Aorta (tissue), 5 donors: ENCODE measurements at places on chromosomes 13 and 19. TPM values are rescaled to one million over a fixed set of nuclear protein-coding genes. Genes with fewer than 3 reads are reported as not detected.

DNA sequence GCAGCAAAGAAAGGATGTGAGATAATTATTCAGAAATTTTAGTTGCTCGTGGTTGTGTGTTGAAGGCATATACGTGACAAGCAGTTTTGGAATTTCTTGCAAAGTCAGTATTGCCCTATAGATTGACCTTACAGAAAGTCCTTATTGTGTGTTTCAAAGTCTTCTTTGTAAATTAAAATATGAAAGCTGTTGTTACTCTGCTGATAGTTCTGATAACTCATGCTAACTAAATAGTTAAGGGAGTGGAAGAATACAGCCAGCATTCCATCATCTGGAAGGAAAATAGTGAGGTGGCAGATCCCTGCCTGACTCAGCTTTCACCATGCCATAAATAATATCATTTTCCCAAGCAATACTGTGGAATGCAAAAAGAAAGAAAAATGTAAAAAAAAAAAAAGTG, 27.2 kb downstream of the WASF3 start:
- no peak overlapping the region for H3K27ac ChIP-seq
- H3K4me3 ChIP-seq: no peak overlapping the region
- H3K36me3 ChIP-seq: no peaks in the 10 kb centered on the region
- H3K4me1 ChIP-seq: no peaks in the 10 kb centered on the region

DNA sequence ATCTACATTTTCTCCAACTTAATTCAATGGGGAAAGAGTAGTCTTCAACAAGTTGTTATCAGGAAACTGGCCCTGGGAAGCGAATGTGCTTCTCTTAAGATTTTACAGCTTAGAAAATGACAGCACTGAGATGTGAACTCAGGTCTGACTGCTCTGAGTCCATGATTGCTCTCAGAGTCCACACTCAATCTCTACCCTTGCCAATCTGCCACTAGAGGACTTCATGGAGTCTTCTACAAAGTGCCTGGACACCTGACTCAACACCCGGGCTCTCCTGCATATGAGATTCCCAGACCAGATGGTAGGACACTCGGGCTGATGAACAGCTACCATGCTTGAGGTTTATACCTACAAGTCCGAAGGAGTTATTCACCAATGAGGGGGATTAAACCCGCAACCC, 74.8 kb downstream of the ABCC4 start:
- no peak overlapping the region for H3K27ac ChIP-seq
- no peaks in the 10 kb centered on the region for H3K27me3 ChIP-seq
- no peak for DNase-seq

DNA sequence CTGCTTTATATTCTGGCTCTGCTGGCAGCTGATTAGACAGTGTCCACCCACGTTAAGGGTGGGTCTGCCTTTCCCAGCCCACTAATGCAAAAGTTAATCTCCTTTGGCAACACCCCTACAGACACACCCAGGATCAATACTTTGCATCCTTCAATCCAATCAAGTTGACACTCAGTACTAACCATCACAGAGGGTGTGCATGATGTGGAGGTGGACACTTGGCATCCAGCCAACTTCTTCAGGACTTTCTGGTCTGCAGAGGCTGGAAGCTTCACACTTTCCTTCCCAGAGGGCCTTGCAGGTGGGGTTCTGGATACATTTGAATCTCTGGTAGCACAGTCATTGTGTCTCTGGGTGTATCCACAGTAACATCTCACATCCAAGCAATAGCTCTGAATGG, 18.9 kb upstream of the IGFL1 start:
- no peak overlapping the region for H3K27ac ChIP-seq
- H3K4me1 ChIP-seq: no peaks in the 10 kb centered on the region
- peak; percentile 11 for DNase-seq
- no peaks in the 10 kb centered on the region for H3K27me3 ChIP-seq

GRCh38 chr19:46610851-46611770, 10.0 kb downstream of the CALM3 start:
- H3K27ac ChIP-seq: no peak overlapping the region
- peak; percentile 39 for DNase-seq
- no peak overlapping the region for H3K4me3 ChIP-seq
- no peaks in the 10 kb centered on the region for H3K4me1 ChIP-seq
- no peaks in the 10 kb centered on the region for H3K27me3 ChIP-seq

GRCh38 chr13:99154064-99154463, 46.6 kb upstream of the UBAC2 start:
- no peak overlapping the region for H3K27ac ChIP-seq
- no peak overlapping the region for H3K4me3 ChIP-seq
- H3K36me3 ChIP-seq: no peaks in the 10 kb centered on the region
- no peaks in the 10 kb centered on the region for H3K4me1 ChIP-seq
- no peaks in the 10 kb centered on the region for H3K27me3 ChIP-seq
- no peak for DNase-seq

GRCh38 chr13:18978447-18978846, 203.2 kb downstream of the TUBA3C start:
- H3K36me3 ChIP-seq: no peaks in the 10 kb centered on the region
- no peak for DNase-seq
- no peak overlapping the region for H3K27ac ChIP-seq
- no peak overlapping the region for H3K4me3 ChIP-seq
- no peaks in the 10 kb centered on the region for H3K27me3 ChIP-seq

- no peaks in the 10 kb centered on the region for H3K27me3 ChIP-seq
- no peaks in the 10 kb centered on the region for H3K36me3 ChIP-seq
- no peaks in the 10 kb centered on the region for H3K4me1 ChIP-seq
- H3K4me3 ChIP-seq: no peak overlapping the region
- no peak overlapping the region for H3K27ac ChIP-seq
- DNase-seq: no peak
Measured at GRCh38 chr19:1907563-1908363, 2.6 kb downstream of the ADAT3 start.

- H3K36me3 ChIP-seq: no peaks in the 10 kb centered on the region
- no peaks in the 10 kb centered on the region for H3K27me3 ChIP-seq
- no peak for DNase-seq
- no peaks in the 10 kb centered on the region for H3K4me1 ChIP-seq
Measured at GRCh38 chr13:36875431-36875830, 44.6 kb downstream of the SMAD9 start.

DNA sequence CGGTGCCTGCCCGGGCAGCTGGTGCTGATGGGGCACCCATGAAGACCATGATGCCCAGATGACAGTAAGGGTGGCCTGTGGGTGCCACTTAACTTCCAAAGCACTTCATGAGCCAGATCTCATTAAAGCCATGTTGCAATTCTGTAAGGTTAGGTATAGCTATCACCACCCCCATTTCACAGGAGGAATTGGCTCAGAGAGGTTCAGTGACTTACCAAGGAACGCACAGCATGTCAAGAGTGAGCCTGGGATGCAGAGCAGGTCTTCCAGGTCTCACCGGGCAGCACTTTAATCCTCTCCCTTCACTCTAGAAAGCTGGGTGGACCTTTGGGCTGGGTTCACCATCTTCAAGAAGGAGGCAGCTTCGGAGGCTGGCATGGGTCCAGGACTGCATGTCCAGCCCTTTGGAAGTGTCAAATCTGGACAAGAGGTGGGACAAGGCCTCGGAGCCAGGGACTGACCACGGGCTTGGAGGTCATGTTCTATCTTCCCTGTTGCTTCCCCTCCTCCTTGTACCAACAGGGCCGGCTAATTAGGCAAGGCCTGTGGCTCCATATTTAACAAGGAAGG, 189.8 kb downstream of the URI1 start:
- no peak overlapping the region for H3K27ac ChIP-seq
- H3K27me3 ChIP-seq: no peaks in the 10 kb centered on the region
- H3K4me3 ChIP-seq: no peak overlapping the region

GRCh38 chr19:11166281-11167142, 10.9 kb upstream of the SPC24 start:
- H3K4me1 ChIP-seq: no peaks in the 10 kb centered on the region
- H3K27ac ChIP-seq: peak overlapping the region; percentile 91

GRCh38 chr19:15671237-15671821, 1.6 kb upstream of the CYP4F12 start:
- H3K36me3 ChIP-seq: no peaks in the 10 kb centered on the region
- no peak for DNase-seq
- H3K4me1 ChIP-seq: no peaks in the 10 kb centered on the region
- H3K4me3 ChIP-seq: no peak overlapping the region
- H3K27ac ChIP-seq: no peak overlapping the region

DNA sequence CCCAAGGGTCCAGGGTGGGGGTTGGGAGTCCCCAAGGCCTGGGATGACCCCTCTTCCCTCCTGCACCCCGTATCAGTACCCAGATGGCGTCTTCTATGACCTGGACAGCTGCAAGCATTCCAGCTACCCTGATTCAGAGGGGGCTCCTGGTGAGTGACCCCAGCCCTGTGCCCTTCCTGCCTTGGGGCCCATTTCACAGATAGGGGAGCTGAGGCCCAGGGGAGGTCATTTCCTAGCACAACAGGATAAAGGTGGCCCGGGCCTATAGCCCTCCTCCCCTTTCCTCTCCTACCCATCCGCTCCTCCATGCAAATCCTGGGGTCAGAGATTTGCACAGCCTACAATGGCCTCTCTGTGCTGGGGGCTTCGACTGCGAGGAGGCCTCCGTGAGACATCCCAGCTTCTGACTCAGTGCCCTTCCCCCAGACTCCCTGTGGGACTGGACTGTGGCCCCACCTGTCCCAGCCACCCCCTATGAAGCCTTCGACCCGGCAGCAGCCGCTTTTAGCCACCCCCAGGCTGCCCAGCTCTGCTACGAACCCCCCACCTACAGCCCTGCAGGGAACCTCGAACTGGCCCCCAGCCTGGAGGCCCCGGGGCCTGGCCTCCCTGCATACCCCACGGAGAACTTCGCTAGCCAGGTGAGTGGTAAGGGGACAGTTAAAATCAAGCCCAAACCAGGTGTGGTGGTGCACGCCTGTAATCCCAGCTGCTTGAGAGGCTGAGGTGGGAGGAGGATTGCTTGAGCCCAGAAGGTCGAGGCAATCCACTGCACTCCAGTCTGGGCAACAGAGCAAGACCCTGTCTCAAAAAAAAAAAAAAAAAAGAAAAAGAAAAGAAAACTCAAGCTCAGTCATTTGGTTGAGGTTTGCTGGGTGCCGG, 3.9 kb downstream of the SPIB start:
- DNase-seq: no peak
- H3K27me3 ChIP-seq: no peaks in the 10 kb centered on the region
- no peak overlapping the region for H3K27ac ChIP-seq
- H3K4me1 ChIP-seq: no peaks in the 10 kb centered on the region

- H3K4me3 ChIP-seq: no peak overlapping the region
- H3K36me3 ChIP-seq: no peaks in the 10 kb centered on the region
- no peaks in the 10 kb centered on the region for H3K27me3 ChIP-seq
- H3K27ac ChIP-seq: no peak overlapping the region
- DNase-seq: no peak
- no peaks in the 10 kb centered on the region for H3K4me1 ChIP-seq
Measured at GRCh38 chr13:51519771-51520216, 64.5 kb upstream of the WDFY2 start.

- H3K27ac ChIP-seq: no peak overlapping the region
- H3K4me3 ChIP-seq: no peak overlapping the region
- H3K36me3 ChIP-seq: no peaks in the 10 kb centered on the region
Measured at GRCh38 chr19:29875931-29876330, 64.1 kb downstream of the CCNE1 start.

GRCh38 chr19:34213283-34213682, 41.0 kb downstream of the LSM14A start:
- H3K27ac ChIP-seq: no peak overlapping the region
- H3K27me3 ChIP-seq: no peaks in the 10 kb centered on the region
- no peaks in the 10 kb centered on the region for H3K36me3 ChIP-seq
- H3K4me3 ChIP-seq: no peak overlapping the region
- no peaks in the 10 kb centered on the region for H3K4me1 ChIP-seq

- H3K4me1 ChIP-seq: no peaks in the 10 kb centered on the region
- H3K36me3 ChIP-seq: no peaks in the 10 kb centered on the region
- no peaks in the 10 kb centered on the region for H3K27me3 ChIP-seq
- DNase-seq: peak; percentile 52
- no peak overlapping the region for H3K4me3 ChIP-seq
Measured at GRCh38 chr19:33700408-33701013, 78.8 kb downstream of the CHST8 start.

DNA sequence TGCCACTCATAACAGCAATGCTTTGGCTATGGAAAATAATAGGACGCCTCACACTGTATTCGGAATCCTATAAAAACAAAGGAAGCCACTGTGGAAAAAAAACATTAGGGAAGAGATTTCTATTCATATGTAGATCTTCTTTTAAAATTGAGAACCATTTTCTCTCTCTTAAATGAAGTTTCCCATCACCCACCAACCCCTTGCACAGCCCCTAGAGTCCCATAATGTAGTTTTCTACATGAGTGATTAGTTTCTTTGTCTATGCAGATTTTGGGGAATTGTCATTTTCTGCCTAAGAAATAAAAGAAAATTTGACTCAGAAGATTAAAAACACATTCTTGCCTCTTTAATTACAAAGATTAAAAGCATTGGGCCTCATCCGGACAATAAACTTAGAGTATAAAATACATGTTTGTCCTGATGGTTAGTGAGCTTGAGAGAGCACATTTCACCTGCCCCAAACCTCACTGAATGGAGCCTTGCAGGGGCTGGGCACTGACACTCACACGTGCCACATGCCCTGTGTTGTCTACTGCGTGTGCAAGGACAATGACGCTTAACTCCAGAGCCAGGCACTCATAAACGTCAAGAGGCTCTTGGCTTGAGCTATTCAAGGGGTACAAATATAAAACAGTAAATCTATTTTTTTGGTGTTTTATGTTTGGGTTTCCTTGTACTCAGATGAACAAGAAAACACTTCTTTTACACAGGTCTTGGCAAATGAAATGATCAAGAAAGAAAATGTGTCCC, 40.0 kb upstream of the KL start:
- DNase-seq: no peak
- H3K4me1 ChIP-seq: no peaks in the 10 kb centered on the region
- no peaks in the 10 kb centered on the region for H3K27me3 ChIP-seq
- H3K4me3 ChIP-seq: no peak overlapping the region
- H3K27ac ChIP-seq: no peak overlapping the region

DNA sequence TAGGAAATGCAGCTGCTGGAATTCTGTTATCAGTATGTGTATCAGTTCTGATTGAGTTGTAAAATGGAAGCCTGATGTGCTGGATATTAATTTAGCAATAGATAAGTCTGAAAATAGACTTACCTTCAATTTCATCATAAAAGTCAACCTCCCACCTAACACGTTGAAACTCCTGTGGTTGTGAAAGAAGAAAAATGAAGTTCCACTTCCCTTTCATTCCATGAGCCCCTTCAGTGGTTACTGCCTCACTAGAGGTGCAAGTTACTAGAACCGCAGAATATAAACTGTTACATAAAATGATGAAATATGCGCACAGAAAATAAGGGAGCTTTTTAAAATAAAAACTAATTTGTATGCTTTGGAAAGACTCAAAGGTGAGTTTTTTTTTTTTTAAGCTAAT, 249.2 kb downstream of the SHISA2 start:
- no peaks in the 10 kb centered on the region for H3K4me1 ChIP-seq
- no peaks in the 10 kb centered on the region for H3K36me3 ChIP-seq
- H3K4me3 ChIP-seq: no peak overlapping the region
- no peak for DNase-seq
- no peak overlapping the region for H3K27ac ChIP-seq

GRCh38 chr19:17538684-17539237, 16.7 kb upstream of the COLGALT1 start:
- no peak for DNase-seq
- no peak overlapping the region for H3K4me3 ChIP-seq
- H3K36me3 ChIP-seq: no peaks in the 10 kb centered on the region
- H3K27ac ChIP-seq: no peak overlapping the region
- no peaks in the 10 kb centered on the region for H3K4me1 ChIP-seq

CGB7 gene
- not detected for total RNA-seq

ZFR2 gene
- total RNA-seq: not detected

KCNJ14 gene
- total RNA-seq: 1.1 TPM

PCDH20 gene
- total RNA-seq: 30.1 TPM

KLK5 gene
- total RNA-seq: not detected

CBARP gene
- total RNA-seq: 3.0 TPM
